ENCODE measurements at places on chromosomes 13 and 19.

GRCh38 chr19:27748551-27749152, 1464.3 kb downstream of the UQCRFS1 start:
- DNase-seq, result no peak

- DNase-seq, result no peak
Measured at GRCh38 chr13:65154661-65155447, 2075.3 kb downstream of the PCDH9 start.

- DNase-seq, result no peak
Measured at GRCh38 chr19:29837448-29837981, 25.7 kb downstream of the CCNE1 start.

DNA sequence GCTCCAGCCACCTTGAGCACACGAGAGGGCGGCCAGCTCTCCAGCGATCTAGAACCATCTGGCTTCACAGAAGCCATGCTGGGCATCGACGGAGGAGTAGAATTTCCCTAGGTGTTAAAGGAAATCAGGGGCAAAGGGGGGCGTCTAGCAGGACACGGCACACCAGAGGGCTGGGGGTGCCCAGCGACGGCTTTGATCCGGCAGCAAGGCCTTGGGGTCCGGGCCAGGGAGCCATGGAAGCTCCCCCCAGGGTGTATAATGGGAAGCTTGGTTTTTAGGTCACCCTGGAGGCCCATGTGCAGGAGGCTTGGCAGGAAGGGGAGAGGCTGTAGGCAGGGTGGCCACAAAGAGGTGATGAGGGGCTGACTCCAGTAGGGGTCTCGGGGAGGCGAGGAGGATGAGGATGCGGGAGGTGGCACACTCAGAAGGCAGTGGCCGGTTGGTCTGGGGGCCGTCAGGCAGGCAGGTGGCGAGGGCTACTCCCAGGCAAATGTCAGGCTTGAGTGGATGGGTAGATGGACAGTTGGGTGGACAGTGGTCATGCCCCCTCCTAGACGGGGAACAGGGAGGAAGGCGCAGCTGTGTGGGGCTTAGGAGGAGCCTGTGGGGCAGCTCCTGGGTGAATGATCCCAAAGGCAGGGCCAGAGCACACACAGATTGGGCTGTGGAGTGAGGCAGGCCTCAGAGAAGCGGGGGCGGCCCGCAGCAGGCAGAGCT, 5.6 kb downstream of the KMT5C start:
- DNase-seq, result no peak

- no peak for DNase-seq
Measured at GRCh38 chr13:50780201-50781015, 63.1 kb downstream of the DLEU7 start.

DNA sequence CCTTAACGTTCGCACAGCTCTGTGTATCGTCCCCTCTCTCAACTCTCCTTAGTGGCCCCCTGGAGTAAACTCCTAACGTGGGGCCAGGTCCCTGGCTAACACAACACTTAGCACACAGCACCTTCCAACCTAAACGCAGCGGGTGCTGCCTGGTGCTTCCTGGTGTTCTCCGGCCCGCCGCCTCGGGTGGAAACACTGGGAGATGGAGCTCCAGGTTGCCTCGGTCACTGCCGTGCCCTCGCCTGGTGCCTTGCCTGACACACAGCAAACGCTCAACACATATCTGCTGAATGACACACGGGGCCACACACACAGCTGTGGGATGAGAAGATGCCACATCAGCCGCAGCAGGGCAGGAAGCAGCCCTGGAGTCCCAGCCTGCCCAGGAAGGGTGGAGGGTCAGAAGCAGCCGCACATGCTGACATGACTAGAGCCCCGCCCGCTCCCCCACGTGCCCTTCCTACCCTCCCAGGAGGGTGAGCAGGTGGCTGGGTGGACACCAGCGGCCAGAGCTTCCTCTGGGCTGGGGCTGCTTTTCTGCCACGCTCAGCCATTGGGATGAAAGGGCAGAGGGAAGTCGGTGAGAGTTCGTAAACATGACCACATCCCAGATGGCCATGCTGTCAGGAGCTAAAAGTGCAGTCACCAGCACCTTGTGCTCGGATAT, 6.6 kb downstream of the PEPD start:
- no peak for DNase-seq

- DNase-seq, result no peak
Measured at GRCh38 chr19:30255791-30256495, 116.2 kb upstream of the ZNF536 start.

GRCh38 chr19:18593367-18594095, 4.9 kb downstream of the REX1BD start:
- no peak for DNase-seq

- no peak for DNase-seq
Measured at GRCh38 chr13:112686987-112687386, 2.9 kb upstream of the ATP11A start.

DNA sequence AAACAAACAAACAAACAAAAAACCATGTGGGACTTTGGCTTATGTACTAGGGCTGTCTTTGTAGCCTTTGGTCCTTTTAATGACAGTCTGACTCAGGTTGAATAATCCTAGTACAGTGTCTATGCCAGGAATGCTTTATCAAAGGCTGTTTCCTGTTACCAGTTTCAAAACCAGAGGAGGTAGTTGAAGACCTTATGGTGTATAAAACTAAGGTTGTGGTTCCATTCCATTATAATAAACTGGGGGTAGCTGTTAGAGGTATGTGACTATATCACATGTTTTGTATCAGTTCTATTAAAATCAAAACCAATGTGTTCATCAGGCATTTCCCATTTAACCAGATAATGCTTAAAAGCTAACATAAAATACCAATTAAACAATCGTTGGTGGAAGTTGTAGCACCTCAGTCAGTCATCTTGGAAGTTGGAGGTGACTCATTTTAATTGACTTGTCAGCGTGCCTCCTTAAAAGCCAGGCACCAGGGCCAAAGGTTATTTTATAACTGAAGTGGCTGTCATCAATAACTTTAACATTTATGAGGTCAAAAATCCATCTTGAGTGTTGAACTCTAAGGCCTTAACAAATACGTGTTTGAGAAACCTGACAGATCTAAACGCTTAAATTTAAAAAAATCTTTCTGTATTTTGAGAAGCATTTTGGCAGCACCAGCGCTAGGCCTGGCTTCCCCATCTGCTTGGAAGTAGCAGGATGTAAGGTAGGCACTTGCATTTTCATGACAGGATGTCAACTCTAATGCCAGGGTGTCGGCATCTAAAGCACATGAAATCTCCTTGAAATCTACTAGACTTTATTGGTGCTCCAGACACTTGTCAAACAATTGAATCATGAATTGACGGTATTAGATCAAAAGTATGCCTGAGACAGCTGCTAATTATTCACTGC, 162.5 kb downstream of the LMO7 start:
- no peak for DNase-seq

DNA sequence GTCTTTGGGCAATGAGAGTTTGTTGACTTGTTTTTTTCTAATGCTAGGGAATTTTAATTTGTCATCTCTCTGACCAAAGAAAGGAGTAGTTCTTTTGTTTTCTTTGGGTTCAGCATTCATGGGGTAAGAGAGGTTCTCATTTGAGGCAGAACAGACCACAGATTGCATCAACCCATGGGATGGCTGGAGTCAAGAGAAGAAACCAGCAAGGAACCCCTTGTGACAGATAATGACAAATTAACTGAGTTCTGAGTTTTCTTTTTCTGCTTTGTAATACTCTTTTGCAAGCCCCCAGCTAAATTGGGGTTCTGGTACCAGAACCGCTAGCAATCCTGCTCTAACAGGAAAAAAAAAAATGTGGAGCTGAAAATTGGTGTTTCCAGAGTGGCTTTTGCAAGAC, 864.1 kb downstream of the DIAPH3 start:
- no peak for DNase-seq

- DNase-seq, result no peak
Measured at GRCh38 chr13:19795956-19796355, 13.2 kb upstream of the PSPC1 start.

GRCh38 chr13:97262058-97262457, 39.9 kb downstream of the MBNL2 start:
- no peak for DNase-seq

- DNase-seq, result no peak
Measured at GRCh38 chr13:26449063-26449848, 108.2 kb upstream of the WASF3 start.

- no peak for DNase-seq
Measured at GRCh38 chr13:99398071-99398470, 90.9 kb upstream of the GPR183 start.

GRCh38 chr19:10884274-10884673, 12.9 kb downstream of the CARM1 start:
- DNase-seq, result no peak
